ENCODE measurements at places on chromosomes 4 and X.

DNA sequence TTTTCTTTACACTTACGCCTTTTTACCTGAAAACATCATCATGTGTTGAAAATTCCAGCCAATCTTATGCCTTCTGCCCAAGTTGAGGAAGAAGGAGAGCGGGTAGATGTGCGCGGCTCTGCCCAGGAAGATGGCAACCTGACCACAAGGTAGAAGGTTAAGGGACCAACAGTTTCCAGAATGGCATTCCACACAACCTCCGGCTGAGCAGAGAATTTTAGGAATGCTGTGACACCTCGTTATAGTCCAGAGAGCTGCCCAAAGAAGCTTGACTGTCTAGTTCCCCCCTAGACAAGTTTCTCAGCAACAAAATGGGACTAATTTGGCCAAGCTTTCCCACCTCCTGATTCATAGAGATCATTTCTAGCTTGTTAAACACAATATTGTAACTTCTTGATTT, 75.1 kb downstream of the CHST7 start:
- DNase-seq = no peak

- no peak for DNase-seq
Measured at GRCh38 chr4:169791527-169792156, 33.9 kb upstream of the HPF1 start.

- DNase-seq = no peak
Measured at GRCh38 chr4:119834906-119835612, 206.5 kb upstream of the PDE5A start.

DNA sequence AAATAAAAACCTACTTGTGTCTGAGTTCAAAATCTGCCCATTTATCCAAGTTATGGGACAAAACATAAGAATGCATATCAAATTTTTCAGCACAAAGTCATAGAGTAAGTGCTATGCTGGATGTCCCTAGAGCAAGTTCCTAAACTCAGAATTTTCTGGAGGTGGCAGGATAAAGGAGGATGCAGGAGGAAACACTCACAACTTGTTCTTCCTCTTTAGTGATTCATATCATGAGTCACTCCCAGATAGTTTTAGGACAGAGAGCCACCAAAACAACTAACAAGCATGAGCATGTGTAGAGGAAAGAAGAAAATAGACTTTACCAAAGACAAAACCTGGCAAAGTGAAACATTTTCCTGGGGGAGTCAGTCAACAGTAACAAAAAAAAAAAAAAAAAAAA, 302.7 kb downstream of the KCTD8 start:
- DNase-seq = no peak

GRCh38 chr4:3193531-3194203, 55.3 kb upstream of the MSANTD1 start:
- no peak for DNase-seq

GRCh38 chr4:184816962-184817361, 8.8 kb downstream of the ACSL1 start:
- no peak for DNase-seq

GRCh38 chr4:52868133-52868532, 6.0 kb downstream of the RASL11B start:
- DNase-seq = no peak
